ENCODE measurements at places on chromosomes 6 and 20.

GRCh38 chr6:121520337-121521163, 85.1 kb downstream of the GJA1 start:
- no peak for DNase-seq

DNA sequence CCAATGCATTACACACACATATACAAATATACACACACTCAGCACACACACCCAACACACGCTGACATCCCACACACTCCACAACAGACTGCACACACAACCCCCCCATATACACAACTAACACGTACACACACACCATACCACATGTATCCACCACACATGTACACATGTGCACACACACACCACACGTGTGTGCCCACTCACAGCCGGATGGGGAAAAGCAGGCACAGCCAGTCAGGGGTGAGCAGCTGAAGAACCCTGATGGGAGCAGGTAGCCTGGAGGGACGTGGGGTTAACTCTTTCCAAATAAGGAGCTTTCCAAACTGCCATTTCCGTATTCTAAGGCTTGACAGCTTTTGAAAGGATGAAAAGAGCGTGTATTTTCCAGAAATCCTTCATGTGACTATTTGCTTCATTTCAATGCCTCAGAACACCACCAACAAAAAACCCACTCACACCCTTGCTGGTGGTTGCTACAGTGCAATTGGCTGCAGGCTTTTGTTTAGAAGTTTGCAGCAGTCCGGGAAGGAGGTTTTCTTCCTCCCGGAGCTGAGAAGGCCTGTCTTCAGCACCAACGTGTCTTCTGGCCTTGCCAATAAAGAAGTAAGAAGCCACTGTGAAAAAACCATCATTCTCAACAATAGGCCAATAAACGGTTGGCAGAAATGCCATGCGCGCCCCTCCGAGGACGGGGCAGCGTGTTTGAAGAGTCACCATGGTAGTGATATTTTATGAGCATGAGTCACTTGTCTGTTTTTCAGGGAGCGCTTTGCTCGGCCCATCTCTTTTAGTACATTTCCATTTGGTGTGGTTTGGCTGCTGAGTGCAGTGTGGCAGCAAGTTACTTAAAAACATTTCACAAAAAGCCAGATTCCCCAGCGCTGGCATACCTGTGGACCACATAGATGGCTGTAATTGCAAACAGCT, 131.3 kb upstream of the GMDS start:
- no peak for DNase-seq

DNA sequence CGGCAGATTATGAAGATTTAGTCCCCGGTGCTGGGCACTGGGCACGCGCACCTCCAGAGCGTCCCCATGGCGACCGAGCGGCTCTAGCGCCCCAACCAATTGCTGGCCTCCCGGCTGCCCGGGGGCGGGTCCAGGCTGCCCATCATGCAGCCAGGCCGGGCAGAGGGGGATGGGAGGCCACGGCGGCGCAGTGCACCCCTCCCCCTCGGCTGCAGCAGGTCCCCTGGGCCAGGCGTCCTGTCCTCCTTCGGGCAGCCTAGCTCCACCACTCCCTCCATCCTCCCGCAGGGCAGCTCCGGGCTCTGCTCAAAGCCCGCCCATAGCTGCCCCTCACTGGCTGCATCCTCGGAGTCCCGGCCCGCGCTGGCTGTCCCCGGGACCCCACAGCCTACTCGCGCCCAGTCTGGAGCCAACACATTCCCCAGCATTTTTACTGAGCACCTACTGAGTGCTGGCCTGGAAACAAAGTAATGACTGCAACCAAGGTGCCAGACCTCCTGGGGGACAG, 99.4 kb downstream of the ASXL1 start:
- no peak for DNase-seq

DNA sequence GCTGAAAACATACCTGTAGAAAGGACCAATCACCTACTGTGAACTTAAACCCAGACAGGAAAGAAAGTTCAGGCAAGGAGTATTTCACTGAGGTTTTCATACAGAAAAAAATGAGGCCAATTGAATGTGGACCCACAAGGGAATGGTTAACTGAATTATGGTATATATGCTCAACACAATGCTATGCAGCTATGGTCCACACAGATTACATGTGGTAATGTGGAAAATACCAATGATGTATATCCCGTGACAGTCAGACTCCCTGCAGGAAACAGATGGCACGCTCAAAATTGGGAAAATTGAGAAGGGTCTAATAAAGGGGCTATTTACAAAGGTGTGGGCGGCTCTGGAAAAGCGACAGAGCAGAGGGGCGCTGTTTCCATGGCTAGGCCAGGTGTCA, 47.1 kb upstream of the PIM1 start:
- DNase-seq = no peak

All from activated CD8-positive, alpha-beta memory T cell treated with anti-CD3 and anti-CD28 coated beads for 24 hours (primary cell).